ENCODE measurements at places on chromosomes 13 and 19.
A peak's percentile ranks its signal among the peaks of the same experiment; 100 is the strongest.

DNA sequence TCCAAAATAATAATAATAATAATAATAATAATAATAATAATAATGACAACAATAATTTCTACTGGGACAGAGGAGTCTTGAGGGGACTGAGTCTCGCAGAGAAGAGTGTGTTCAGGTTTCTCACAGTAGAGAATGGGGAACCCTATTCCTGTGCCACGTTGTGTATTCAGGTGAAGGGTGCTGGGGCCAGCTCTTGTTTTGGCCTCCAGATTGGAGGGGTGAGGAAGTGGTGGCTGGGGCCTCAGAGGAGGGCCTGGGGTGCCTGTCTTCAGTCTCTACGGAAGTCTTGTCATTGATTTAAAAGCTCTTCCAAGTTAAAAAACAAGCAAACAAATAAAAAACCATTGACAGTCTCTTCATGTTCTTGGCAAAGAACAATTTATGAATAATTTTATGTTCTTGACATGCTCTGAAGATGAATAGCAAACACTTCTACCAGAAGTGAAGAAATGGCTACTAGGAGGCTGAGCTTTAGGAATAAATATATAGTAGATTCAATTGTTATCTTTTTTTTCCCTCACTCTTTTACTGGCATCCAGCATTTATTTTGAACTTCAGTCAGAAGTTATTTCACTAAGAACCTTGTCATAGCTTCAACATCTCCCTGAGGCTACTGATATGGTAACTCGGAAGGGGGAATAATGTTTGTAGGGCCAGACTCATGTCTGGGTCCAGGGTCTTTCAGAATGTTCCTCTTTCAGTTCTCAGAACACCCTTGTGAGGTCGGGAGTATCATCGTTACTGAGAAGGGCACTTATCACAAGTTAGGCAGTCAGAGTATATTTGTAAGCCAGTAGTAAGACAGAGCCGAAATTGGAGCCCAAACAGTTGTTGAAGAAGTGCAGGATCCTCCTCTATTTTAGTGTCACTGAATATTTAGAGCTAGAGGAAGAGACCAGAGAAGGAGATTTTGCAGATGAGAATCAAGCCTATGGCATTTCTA lies 13.1 kb downstream of the LRCH1 start:
- no peak for DNase-seq

DNA sequence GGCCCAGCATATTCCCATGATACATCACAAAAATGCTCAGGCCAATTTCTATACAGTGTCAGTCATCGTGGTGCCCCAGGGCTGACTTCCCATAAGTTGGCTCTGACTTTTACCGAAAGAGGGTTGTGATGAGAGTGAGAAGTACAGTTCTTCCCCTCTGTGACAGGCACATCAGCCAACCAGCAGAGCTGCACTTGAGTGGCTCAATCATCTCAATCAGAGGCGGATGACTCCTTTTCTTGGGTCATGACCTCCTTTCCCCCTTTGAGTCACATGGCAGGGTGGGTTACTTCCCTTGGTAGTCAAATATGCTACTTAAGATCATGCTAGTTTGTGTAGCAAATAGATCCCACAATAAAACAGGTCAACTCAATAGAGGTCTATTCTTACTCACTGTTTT lies 6.9 kb upstream of the AMER2 start:
- no peak for DNase-seq

DNA sequence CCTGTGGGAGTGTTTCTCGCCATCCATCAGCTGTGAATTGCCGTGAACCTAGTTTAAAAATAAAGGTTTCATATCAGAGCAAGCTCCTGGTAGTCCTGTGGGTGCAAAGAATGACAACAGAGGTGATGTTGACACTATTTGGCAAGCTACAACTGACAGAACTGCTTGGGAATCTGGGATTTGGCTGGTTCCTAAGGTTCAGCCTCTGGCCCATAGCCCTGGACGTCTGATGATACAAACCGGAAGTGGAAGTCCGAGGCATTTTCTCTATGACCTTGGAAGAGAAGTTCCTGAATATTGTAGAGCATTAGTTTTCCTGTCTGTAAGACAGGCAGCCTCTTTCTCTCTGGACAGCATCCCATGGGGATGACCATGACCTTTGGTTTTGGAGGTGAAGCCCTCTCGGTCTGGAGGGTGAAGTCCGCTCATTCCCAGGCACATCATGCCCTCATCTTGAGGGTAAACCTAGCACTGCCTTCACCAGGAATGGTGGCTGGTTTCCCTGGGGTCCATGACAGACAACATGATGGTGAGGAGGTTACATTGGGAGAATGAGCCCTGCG lies 29.1 kb downstream of the GATAD2A start:
- no peak for DNase-seq

- no peak for DNase-seq
Measured at GRCh38 chr19:36266375-36266961, 51.6 kb downstream of the ZNF146 start.

GRCh38 chr19:3270902-3271301 lies 46.4 kb downstream of the CELF5 start:
- peak; percentile 59 for DNase-seq

- DNase-seq = no peak
Measured at GRCh38 chr19:29060813-29061364, 152.1 kb downstream of the UQCRFS1 start.

- no peak for DNase-seq
Measured at GRCh38 chr19:3543150-3544057, 4.4 kb downstream of the TEKTIP1 start.

DNA sequence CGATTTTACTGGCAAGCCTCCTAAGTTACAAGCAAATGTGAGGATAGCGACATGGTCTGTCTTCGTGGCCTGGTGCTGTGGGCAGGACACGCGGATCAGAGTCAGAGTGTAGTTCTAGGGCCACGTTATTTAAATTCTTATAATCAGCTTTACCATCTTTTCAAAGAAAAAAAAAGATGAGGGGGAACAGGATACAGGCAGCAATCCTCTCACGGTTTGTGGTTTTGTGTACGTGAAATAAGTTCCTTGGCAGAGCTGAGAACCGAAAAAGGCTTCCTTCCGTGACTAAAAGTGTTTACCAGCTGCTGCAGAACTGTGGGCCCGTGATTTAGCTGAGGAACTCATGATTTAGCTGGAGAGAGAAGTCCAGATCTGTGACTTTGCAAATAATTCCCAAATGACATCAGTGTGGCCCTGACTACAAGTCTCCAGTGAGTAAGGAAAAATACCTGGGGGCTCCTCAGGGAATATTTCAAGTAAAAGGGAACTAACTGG lies 27.2 kb downstream of the RCBTB2 start:
- no peak for DNase-seq

- no peak for DNase-seq
Measured at GRCh38 chr19:46351241-46352041, 4.6 kb downstream of the PPP5C start.

- DNase-seq = no peak
Measured at GRCh38 chr13:23320926-23321534, 112.5 kb downstream of the SACS start.

- DNase-seq = no peak
Measured at GRCh38 chr19:51430221-51430620, 12.8 kb upstream of the SIGLEC10 start.

DNA sequence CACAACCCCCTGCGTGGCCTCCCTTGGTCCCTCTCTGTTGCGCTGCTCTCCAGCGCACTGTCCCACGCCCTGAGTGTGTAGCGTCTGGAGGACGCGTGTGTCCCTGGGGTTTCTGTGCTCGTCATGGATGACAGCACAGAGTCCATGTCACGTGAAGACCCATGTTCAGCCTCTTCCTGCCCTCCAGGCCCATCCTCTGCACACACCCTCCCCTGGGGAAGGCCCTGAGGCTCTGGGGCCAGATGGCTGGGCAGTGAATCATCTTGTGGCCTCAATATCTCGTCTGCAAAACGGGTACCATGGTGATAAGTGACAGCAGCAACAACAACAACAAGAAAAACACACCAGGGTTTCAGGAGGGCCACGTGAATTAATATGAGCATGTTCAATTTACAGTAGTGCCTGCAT lies 71.5 kb upstream of the ARHGEF7 start:
- no peak for DNase-seq

GRCh38 chr13:30685320-30685859 lies 50.0 kb upstream of the ALOX5AP start:
- DNase-seq = no peak

DNA sequence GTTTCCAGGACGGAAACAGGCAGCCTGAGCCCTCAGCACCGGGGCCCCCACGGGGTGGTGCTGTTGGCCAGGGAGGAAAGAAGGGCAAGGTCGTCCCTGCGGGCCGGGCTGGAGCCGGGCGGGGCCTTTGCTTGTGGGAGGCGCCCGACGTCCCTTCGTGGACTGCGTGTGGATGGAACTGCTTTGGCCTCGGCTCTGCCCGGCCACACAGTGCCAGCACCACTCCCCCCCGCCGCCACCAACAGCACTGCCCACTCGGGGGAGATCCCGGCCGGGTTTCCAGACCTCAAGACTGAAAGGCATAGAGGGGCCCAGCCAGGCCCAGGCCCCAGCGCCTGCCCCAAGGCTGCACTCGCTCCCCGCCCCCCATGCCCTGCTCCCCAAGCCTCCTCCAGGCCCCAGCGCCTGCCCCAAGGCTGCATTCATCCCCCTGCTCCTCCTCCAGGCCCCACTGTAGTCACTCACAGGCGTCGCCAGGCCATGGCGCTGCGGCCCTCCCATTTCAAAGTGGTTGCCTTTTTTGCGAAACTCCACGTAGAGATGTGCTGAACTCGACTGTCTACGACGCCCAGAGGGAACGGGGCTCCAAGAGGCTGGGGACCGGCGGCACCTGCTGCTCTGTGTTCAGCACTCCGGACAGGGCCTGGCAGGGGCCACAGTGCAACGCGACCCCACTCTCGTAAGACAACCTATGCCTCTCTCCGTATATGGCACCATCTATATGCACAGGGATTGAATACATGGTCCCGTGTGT lies 22.5 kb downstream of the C13orf46 start:
- peak; percentile 65 for DNase-seq

GRCh38 chr13:91311491-91311890 lies 36.0 kb upstream of the MIR17HG start:
- DNase-seq = no peak

GRCh38 chr19:33569821-33570220 lies 48.2 kb upstream of the PEPD start:
- no peak for DNase-seq

GRCh38 chr19:42312370-42312769 lies 739 bp upstream of the TMEM145 start:
- DNase-seq = no peak
